ENCODE measurements at places on chromosomes 1 and 21. TPM values are rescaled to one million over a fixed set of nuclear protein-coding genes. Genes with fewer than 3 reads are reported as not detected.
A peak's percentile ranks its signal among the peaks of the same experiment; 100 is the strongest.

DNA sequence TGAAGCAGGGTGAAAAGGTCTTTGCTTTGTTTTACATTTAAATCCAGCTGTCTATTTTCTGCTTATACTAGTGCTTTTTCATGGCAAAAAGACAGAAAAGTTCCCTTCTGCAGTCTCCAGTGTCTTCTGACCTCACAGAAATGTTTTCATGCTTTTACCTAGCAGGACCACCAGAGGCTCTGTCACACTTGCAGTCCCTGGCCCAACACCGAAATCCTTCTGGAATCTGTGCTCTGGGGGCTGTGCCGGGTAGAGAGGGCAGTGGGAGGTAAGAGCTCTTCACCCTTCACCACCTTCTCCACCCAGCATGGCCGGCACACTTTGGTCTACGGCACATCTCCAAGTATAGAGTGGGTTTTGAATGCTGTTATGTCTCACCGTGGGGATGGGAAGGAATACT, 20.8 kb downstream of the GNAT2 start:
- no peaks in the 10 kb centered on the region for H3K27me3 ChIP-seq
- no peaks in the 10 kb centered on the region for H3K36me3 ChIP-seq
- DNase-seq, result no peak
- no peaks in the 10 kb centered on the region for H3K4me1 ChIP-seq
- no peak overlapping the region for H3K27ac ChIP-seq

The B3GALT5 gene
- 0.18 TPM for total RNA-seq

The EDEM3 gene
- total RNA-seq, result 13.7 TPM

GRCh38 chr1:119713039-119713748, 1.5 kb downstream of the PHGDH start:
- peak overlapping the region; percentile 98 for H3K27ac ChIP-seq
- no peak for DNase-seq
- no peaks in the 10 kb centered on the region for H3K36me3 ChIP-seq
- H3K4me3 ChIP-seq, result peak overlapping the region; percentile 69

- peaks cover 42% of the 10 kb centered on the region for H3K4me1 ChIP-seq
- H3K27ac ChIP-seq, result no peak overlapping the region
- no peak overlapping the region for H3K4me3 ChIP-seq
- no peaks in the 10 kb centered on the region for H3K36me3 ChIP-seq
- no peaks in the 10 kb centered on the region for H3K27me3 ChIP-seq
Measured at GRCh38 chr1:169574336-169574735, 11.9 kb downstream of the F5 start.

DNA sequence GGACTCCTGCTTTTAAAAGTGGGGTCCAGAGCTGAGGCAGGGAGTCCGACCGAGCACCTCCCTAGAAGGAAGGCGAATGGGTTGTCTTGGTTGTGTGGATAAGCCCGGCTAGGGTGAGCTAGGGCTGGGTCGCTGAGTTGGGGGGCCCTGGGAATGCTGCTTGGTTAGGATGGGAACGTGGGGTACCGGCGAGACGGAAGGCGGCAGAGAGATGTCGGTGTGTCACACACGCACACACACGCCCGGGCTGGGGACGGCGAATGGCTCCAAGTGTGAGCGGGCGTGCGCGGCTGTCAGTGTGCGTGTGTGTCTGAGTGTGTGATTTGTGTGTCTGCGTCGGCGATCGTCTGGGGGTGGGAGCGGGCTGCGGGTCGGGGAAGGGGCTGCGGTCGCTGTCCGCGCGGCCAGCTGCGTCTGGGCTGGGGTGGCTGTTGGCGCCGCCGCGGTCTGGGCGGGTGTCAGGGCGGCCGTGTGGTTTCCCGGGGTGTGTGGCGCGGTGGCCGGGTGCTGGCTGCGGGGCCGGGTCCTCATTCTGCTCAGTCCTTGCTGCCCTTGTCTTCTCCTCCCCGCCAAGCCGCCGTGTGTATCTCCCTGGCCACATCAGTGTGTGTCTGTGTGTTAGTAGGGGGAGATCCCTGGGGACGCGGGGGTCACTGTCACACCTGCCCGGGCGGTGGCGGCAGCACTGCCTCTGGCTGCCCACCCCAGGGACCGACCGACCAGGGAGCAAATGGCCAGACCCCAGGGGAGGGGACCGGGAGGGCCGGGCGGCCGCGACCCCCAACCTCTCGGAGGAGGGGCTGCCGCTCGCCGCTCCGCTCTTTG, 1.1 kb downstream of the EFNA3 start:
- peaks cover 5% of the 10 kb centered on the region for H3K27me3 ChIP-seq
- peak overlapping the region; percentile 50 for H3K4me3 ChIP-seq
- peaks cover 38% of the 10 kb centered on the region for H3K4me1 ChIP-seq
- H3K36me3 ChIP-seq, result no peaks in the 10 kb centered on the region
- no peak for DNase-seq

The C1orf167 gene
- 0.97 TPM for total RNA-seq

DNA sequence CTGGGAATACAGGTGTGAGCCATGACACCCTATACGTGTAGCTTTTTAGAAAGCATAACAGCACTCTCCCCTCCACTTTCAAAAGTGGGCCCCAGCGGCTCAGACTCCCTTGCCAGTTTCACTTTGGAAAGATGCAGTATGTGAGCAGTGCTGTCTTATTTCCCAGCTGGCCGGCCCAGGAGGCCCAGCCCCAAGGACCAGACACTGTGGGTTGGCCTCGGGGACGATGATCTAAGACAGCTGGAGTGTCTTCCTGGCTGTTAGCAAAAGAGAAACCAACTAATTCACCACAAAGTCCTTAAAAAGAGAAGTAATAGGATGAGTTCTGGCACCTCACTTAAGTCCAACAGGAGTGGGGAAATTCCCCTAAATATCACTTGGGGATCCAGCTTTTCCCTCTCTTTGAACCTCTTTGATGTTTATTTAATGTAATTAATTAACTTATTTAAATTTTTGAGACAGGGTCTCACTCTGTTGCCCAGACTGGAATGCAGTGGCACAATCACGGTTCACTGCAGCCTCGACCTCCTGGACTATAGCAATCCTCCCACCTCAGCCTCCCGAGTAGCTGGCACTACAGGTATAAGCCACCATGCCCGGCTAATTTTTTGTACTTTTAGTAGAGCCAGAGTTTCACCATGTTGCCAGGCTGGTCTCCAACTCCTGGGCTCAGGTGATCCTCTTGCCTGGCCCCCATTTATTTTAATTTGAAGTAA, 17.6 kb upstream of the CLIC4 start:
- H3K4me1 ChIP-seq, result peaks cover 16% of the 10 kb centered on the region
- H3K27me3 ChIP-seq, result no peaks in the 10 kb centered on the region
- no peaks in the 10 kb centered on the region for H3K36me3 ChIP-seq
- no peak overlapping the region for H3K27ac ChIP-seq

DNA sequence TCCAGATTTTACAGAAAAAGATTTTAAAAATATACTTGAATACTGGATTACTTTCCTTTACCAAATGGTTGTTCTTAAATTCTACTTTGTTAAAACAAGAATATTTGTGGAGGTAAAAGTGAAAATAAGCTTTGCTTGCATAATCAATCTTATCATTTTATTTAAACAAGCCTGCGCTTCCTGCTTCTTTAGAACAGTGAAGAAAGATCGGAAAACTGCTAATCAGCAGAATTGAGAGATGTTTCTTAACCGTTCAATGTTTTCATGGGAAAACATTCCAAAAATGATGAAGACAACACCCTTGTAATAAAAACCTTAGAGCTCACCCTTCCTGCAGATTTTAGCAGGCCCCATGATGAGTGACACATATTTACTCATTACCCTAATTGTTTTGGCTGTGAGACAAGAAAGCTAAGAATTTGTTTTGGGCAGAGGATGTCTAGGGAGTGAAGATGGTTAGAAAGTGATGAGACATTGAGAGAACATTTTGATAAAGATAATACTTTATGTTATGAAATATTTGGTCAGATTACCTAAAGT, 72.6 kb downstream of the TPR start:
- no peak overlapping the region for H3K4me3 ChIP-seq
- 0 out of 2 replicates have a peak, but pooled peaks cover 4% of the 10 kb centered on the region for H3K4me1 ChIP-seq

GRCh38 chr1:9853249-9853595, 29.5 kb upstream of the CLSTN1 start:
- no peaks in the 10 kb centered on the region for H3K36me3 ChIP-seq
- DNase-seq, result no peak
- no peaks in the 10 kb centered on the region for H3K4me1 ChIP-seq
- no peak overlapping the region for H3K27ac ChIP-seq
- H3K4me3 ChIP-seq, result no peak overlapping the region
- H3K27me3 ChIP-seq, result no peaks in the 10 kb centered on the region

DNA sequence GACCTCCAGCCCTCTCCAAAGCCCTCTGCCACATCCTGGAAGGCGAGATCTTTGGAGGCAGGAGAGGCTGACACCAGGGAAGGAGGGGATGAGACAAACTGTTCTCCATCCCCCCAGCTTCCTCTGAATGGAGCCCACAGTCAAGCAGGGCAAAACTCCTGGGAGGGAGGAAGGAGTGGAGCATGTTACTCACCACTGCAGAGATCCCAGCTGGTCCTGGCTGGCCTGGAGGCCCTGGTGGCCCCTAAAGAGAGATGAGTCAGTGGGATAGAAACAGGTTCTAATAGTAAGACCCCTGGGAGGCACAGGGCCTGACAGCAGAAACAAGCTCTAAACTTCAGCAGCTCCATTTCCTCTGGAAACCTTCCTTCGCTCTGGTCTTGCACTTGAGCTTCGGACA, 14.0 kb upstream of the PEF1 start:
- no peaks in the 10 kb centered on the region for H3K27me3 ChIP-seq
- no peaks in the 10 kb centered on the region for H3K4me1 ChIP-seq
- DNase-seq, result no peak
- no peak overlapping the region for H3K27ac ChIP-seq
- H3K4me3 ChIP-seq, result no peak overlapping the region

DNA sequence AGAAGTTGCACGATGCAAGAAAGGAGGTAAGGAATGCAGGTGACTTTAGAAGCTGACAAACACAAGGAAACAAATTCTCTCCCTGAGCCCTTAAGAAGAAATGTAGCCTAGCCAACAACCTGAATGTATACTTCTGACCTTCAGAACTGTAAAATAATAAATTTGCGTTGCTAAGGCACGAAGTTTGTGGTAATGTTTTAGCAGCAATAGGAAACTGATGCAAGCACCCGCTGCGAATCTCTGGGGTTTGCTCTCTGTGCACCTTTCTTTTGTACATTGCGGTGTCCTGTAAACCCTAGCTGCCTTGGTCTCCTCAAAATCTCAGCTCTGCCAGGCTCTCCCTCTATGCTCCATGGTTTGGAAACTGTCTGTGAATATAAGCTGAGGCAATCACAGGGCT, 15.1 kb downstream of the CD53 start:
- no peak overlapping the region for H3K4me3 ChIP-seq
- H3K4me1 ChIP-seq, result peaks cover 10% of the 10 kb centered on the region
- peak overlapping the region; percentile 25 for H3K27ac ChIP-seq

- no peak overlapping the region for H3K27ac ChIP-seq
- no peaks in the 10 kb centered on the region for H3K27me3 ChIP-seq
- H3K36me3 ChIP-seq, result no peaks in the 10 kb centered on the region
- no peaks in the 10 kb centered on the region for H3K4me1 ChIP-seq
- H3K4me3 ChIP-seq, result no peak overlapping the region
- no peak for DNase-seq
Measured at GRCh38 chr1:20931930-20932436, 144.9 kb upstream of the HP1BP3 start.

DNA sequence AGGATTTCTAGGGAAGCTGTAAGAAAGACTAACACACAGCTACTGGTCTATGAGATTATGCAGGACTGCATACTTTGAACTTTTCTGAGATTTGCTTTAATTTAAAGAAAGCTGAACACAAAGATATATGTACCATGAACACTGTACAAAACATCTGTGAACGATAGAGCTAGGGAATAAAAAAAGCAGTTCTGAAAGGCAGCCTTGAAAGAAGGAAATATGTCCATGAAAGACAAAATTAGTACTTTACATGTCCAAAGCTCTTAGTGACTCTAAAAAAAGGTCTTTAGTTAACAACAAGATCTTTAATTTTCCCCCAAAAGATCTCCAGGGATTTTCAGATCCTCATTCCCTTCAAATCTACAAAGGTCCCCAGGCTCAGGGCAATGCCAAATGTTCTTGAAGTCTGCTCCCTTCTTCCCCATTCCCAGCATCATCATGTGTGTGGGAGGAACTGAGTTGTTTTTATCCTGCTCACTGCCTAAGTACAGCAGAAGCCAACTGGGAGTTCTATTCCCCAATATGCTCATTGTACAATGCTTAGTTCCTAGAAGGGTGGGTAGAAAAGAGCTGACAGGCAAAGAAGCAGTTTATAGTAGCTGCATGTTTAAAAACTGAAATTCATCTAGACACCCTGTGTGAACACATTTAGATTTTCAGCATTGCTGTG, 60.1 kb upstream of the PTCH2 start:
- no peak overlapping the region for H3K4me3 ChIP-seq
- no peaks in the 10 kb centered on the region for H3K4me1 ChIP-seq
- no peaks in the 10 kb centered on the region for H3K36me3 ChIP-seq
